ENCODE measurements at places on chromosomes 16 and 17. TPM values are rescaled to one million over a fixed set of nuclear protein-coding genes. Genes with fewer than 3 reads are reported as not detected.

DNA sequence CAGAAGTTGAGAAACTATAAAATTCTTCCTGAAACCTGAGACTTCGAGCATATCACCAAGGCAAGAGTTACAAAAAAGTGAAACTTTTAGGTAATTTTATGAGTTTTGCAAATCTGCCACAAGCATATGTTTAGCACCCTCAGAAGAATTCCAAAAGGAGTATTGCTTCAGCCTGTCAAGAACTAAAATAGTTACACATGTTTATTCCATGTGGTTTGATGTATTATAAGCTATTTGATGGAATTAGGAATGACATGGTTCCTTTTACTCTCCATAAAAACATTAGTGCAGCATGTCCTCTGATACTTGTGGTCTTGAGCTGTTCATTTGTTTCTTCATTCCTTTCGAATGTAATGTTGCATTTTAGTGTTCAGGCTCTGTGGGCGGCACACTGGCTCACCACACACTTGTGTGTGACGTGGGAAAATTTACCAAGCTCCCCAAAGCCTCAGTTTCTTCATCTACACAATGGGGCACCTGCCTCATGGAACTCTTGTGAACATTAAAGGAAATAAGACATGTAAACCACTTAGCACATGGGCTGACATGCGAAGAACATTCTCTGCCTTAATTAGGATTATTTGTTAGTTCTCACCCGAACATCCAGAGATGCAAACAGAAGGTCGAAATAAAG lies 204.2 kb upstream of the FOXF1 start:
- DNase-seq: peak; percentile 70

- peak; percentile 28 for DNase-seq
Measured at GRCh38 chr17:49015924-49016774, 19.0 kb downstream of the IGF2BP1 start.

- DNase-seq: no peak
Measured at GRCh38 chr17:56975656-56976055, 2.3 kb upstream of the SCPEP1 start.

DNA sequence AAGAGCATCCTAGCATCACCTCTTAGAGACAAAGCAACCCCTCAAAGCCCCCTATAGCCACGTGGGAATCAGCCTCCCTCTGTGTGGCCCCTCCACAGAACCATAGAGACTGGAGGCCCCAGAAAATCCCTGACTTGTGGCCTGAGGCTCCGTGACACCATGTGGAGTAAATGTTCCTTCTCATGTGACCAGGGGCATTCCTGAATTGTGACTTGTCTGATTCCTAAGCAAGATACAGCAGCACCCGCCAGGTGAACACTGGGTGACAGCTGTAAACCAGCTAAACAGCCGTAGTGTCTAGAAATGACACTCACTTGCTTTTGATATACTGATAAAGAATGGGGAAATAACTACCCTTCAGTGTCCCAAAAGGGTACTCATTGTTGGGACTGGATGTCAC lies 79.0 kb downstream of the DYNLRB2 start:
- no peak for DNase-seq

GRCh38 chr17:57868007-57868909 lies 18.4 kb upstream of the MRPS23 start:
- DNase-seq: peak; percentile 97

DNA sequence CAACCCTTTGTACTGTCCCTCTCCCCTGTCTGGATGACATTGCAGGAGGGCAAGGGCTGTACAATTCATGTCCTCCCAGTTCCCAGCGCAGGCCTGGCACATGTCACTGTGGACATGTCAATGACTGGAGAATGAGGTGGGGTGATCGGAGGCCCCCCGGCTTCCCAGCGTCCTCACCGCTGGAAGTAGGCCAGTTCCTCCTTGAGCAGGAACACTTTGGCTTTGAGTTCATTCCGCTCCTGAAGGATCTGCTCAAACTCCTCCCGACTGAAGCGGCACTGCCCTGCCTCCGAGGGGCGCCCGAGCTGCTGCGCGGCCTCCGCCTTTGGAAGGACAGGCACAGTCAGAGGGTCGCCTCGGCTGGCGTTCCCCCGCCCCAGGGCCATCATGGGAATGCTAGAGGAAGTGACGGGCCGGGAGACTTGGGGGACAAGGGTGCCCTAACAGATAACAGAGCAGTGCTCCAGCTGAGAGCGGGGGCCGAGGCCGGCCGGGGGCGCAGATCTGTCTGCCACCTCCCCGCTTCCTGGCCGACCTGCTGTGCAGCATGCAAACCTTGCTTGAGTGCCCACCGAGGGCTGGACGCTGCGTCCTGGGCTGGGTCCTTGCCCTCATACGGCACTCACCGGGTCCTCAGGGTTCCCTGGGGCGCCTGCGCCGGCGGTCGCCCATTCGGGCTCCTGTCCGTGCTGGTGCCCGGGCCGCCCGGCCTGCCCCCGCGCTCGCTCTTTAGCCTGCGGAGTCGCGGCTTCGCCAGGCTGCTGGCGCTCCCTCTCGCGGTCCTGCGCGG lies 1.3 kb downstream of the RILP start:
- no peak for DNase-seq

GRCh38 chr17:81556863-81557262 lies 4.7 kb upstream of the FAAP100 start:
- no peak for DNase-seq

GRCh38 chr17:63805591-63805990 lies 21.6 kb upstream of the PSMC5 start:
- no peak for DNase-seq

DNA sequence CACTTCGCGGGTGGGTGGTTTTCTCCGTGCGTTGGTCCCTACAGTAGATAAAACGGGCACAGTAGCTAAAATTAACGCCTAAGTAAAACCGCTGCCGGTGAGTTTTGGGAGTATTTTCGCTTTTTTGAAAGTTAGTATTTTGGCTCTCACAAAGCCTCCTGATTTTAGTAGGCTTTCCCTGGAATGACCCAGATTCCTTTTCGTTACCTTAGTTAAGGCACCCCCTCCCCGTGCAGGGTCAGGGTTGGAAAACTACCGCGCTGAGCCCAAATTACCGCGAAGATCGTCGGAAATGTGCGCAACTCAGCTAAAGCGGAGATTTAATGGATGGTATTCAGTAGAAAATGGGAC lies 28.3 kb upstream of the ST6GALNAC1 start:
- DNase-seq: no peak

DNA sequence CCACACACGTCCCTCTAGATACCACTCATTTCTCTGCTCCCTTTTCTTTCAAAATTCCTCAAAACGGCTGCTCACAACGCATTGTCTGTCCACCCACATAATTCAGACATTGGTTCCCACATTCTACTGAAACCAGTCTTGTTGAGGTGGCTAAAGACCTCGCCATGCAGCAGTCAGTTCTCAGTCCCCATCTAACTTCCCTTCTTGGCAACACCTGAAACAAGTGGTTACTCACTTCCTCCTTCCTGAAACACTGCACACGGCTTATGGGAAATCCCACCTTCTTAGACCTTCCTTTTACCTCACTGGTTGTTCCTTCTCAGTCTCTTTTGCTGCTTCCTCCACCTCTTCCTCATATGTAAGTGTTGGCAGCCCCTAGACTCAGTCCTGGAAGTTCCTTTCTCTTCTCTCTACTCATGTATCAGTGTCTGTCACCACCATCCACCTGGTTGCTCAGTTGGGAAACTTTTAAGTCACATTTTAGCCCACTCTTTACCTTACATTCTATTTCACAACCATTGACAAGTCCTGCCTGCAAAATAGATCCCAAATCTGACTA lies 277.1 kb downstream of the CEP112 start:
- no peak for DNase-seq

- DNase-seq: no peak
Measured at GRCh38 chr17:17849845-17850373, 13.1 kb upstream of the SREBF1 start.

- DNase-seq: no peak
Measured at GRCh38 chr17:10156948-10157607, 41.3 kb downstream of the GAS7 start.

GRCh38 chr16:3194792-3195191 lies 6.8 kb downstream of the OR1F1 start:
- DNase-seq: no peak

DNA sequence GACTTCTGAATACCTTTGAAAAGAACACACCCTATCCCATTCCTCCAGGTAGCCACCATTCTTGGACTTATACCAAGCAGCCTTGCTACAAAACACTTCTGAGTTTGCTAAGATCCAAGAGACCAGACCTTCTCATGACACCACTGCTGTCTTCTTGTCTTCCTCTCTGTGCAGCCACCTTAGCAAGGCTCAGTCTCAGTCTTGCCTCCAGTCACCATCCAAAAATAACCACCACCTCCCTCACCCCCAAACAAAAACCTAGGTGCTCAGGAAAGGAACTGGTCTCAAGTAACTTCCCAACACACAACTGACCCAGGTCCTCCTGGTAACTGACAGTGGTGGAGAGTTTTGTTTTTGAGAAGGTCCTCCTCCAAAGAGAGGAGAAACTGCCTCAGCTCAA lies 90.9 kb upstream of the CORO6 start:
- DNase-seq: no peak

- DNase-seq: no peak
Measured at GRCh38 chr17:74274709-74275340, 791 bp downstream of the DNAI2 start.

DNA sequence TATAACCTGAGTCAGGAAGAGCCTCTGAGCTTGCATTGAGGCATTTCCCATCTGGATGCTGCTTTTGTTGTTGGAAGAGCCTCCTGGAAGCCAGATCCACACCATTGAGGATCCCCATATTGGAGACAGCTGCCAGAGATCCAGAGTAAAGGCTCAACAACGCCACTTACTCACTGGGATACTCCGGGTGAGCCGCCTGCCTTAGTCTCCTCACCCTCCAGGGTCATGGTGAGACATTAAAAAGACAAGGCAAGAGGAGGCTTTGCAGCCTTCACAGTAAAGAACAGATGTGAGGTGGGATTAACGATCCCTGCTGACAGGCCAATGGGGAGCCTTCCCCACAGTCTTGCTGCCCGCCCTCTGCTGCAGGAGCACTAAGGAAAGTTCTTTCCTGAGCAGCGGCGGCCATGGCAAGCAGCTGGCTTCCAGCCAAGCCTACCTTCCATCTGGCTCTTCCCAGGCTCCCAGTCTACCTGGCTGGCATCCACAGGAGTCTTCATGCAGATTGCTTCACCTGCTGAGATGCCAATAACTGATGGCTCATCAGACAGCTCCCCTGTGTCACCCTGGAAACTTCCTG lies 198.5 kb downstream of the CYLD start:
- DNase-seq: no peak

DNA sequence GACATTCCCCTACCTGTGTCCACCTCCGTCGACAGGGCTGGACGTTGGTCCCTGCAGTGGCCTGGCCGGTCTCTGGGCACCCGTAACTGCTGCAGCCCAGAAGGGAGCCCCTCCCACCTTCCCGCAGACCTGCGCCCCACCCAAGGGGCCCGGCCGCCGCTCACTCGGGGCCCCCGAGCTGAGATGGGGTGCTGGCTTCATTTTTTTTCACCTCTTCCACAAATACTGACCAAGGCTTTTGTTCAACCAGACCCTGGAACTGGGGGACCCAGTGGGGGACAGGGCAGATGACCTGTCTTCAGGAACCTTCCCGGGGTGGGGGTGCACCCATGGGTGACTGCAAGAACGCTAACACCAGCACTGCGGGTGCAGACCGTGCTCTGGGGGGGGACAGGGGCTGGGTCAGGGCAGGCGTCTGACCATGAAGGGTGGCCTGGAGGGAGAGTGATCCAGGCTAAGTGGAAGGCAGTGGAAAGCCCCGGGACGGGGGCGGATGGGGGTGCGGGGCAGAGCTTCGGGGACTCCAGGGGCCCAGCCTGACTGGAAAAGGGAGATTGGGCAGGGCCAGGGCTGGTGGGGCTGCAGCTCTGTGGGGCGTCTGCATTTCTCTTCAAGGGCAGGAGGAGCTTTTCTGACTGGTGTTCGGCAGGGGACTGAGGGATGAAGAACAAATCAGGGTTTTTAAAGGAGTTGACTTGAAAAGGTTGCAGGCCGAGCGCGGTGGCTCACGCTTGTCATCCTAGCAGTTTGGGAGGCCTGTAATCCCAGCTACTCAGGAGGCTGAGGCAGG lies 42.3 kb downstream of the SLC7A5 start:
- DNase-seq: no peak

DNA sequence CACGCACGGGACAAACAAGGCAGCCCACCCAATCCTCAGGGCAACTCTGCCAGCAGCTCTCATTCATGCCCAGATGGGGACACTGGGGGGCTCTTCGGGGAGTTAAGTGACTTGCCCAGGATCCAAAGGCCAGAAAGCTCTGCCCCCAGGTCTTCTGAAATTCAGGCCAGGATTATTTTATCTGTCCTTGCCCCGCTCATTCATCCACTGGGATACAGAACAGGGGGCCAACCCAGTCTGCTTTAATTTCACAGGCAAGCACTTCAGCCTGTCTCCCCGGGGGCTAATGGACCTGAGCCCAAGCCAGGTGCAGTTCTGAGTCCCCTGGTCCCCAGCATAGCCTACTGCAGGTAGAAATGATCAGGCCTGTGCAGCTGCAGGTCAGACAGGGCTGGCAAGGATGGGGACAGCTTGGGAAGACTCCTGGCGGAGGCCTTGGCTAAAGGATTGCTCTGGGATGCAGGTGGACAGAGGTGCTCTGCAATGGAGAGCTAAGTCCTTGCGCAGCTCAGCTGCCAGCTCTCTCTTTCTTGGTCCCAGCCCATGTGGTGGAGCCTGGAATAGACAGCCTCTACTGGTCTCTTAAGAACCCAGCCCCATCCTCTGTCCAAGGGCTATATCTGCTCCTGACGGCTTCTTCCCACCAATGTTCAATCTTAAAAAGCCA lies 766 bp upstream of the B3GNT9 start:
- DNase-seq: no peak

DNA sequence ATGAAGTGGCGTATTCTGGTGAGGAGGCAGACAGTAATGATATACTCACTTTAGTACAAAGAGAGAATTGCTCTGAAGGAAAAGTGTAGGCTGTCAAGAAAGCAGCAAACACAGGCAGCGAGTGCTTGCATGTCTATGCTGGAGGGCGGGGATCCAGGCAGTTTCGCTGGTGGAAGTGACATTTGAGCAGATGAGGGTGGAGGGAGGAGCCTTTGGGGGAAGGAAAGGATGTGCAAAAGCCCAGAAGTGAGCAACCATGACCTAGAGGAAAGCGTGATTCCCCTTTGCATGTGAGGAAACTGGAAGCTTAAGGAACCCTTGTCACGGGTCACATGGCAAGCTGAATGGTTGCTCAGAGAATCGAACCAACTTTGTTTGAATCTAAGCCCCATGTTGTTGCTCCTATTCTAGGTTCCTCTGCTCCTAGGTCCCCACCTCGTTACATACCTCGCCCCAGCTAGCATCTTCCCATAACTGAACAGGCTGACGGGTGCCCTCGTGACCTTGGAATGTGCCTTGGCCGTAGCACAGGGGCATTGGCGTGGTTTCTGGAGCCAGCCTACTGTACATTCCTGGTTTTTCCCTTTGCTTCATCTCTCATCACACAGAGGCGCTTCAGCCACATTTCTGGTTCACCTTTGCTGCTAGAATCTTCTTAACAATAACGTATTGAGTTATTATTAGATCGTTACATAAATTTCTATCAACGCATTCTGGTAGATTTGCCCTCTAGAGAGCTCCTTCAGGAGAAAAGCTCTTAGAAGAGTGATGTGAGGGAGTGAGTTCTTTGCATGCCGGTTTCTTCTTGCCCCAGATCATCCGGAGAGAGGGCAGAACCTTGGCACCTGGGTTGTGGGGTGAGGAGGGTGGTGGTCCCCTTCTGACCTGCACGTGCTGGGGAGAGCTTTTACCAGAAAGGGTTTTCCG lies 191.8 kb downstream of the SNX29 start:
- DNase-seq: no peak

CNGB1 gene
- total RNA-seq: not detected

MEIOC gene
- 0.13 TPM for total RNA-seq

SCIMP gene
- total RNA-seq: not detected

PSMD12 gene
- 52.5 TPM for total RNA-seq

KRT12 gene
- total RNA-seq: not detected

ZNF597 gene
- total RNA-seq: 2.9 TPM

EXOC3L1 gene
- total RNA-seq: not detected

KRTAP4-4 gene
- not detected for total RNA-seq

DNAI2 gene
- total RNA-seq: not detected

BAIAP3 gene
- 3.1 TPM for total RNA-seq

Data from SJSA1 (cell line).